ENCODE measurements at places on chromosomes 3 and 15.

- no peak for DNase-seq
Measured at GRCh38 chr3:64255741-64256340, 30.6 kb upstream of the PRICKLE2 start.

GRCh38 chr15:89812011-89812846 lies 2.4 kb downstream of the ANPEP start:
- DNase-seq = no peak

GRCh38 chr3:153744889-153745288 lies 376.3 kb upstream of the ARHGEF26 start:
- no peak for DNase-seq

DNA sequence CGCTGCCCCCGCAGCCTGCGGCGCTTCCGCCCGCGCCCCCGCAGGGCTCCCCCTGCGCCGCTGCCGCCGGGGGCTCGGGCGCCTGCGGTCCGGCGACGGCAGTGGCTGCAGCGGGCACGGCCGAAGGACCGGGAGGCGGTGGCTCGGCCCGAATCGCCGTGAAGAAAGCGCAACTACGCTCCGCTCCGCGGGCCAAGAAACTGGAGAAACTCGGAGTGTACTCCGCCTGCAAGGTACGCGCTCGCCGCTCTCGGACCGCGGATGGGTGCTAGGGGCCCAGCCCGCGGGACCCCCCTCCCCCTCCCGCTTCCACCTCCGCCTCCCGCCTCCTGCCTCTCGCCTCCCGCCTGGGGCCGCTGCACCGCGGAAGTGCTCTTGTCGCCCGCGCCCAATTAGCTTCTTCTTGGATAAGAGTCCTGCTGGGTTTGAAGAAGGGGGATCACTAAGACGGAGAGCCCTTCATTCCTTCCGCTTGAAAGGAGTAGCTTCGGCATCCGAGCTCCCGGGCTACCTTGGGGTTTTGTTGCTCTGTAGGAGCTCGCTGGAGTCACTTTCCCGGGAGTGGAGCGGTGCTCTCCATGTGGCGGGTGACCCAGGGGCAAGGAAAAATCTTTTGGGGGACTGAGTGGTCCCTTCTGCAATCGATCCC lies 426 bp downstream of the KAT2B start:
- DNase-seq = peak; percentile 81

DNA sequence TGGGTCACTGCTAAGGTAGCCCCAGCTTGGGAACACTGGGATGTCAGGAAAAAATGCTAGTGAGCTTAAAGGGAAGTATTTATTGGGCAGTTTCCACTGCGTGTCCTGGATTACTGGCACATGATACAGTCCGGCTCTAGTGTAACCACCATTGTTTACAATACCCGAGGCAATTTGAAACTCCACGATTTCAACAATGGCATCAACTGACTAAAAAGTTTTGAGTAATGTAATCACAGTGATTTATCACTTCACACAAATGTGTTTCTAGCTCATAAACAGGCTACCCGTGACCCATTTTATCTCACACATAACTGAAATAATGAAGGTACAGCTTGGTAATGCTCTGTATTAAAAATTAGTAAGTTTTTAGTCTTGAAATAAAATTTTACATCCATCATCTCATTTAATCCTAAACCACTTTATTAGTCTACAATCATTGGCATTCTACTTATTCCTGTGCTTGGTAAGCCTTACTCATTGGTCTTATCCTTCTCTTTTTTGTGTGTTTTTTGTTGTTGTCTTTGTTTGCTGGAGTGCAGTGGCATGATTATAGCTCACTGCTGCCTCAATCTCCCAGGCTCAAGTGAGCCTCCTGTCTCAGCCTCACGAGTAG lies 7.6 kb downstream of the ZMAT3 start:
- no peak for DNase-seq

DNA sequence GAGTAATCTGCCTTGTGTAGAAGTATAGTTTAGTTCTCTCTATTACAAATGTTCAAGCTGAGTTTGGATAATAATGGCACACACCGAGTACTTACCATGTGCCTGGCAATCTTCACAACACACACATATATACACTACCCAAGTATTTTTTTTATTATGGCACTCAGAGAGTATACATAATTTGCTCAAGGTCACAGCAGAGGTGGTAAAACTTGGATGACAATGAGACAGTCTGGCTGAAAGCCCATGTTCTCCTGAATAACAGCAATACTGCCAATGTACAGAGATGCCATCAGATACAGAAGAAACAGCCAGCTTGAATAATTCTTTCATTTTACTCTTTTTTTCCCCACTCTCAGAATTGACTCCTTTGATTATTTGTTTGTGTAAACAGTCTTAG lies 460.0 kb downstream of the CNTN6 start:
- DNase-seq = no peak

DNA sequence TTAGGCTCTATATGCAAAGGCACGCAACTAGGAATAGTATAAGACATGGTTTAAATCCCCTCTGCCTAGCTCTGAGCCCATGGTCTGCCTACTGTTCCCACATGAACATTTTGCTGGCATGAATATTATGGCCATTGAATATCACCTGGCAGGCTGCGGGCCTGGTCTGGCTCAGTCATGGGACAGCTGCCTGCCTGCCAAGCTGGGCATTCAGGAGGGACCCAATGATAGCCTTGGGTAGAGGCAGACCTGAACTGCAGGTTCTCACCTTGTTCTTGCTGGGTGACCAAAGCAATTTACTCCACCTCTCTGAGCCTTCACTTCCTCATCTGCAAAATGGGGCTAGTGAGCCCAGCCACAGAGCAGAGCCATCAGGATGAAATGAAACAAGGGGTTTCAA lies 11.3 kb downstream of the RBP1 start:
- DNase-seq = no peak

- no peak for DNase-seq
Measured at GRCh38 chr3:31903686-31904431, 77.2 kb downstream of the OSBPL10 start.

- DNase-seq = no peak
Measured at GRCh38 chr15:84714821-84715220, 1.1 kb downstream of the SEC11A start.

- DNase-seq = no peak
Measured at GRCh38 chr3:58151637-58152036, 59.1 kb downstream of the DNASE1L3 start.

DNA sequence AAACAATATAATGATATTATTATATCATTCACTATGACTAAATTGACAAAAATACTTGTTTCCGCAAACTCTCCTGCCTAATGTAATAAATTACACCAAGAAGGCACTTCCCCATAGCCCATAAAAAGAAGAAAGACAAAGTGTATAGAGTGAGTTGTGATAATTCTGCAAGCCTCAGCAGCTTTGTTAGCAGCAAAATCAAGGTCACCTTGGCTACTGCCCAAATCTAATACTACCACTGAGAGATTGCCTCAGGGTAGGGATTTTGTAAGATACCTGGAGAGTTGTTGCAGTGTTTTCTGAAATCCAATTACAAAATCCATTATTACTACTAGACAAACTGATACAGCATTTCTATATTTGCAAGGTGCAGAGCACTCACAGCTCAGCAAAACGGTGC lies 503.5 kb downstream of the FGF12 start:
- no peak for DNase-seq

DNA sequence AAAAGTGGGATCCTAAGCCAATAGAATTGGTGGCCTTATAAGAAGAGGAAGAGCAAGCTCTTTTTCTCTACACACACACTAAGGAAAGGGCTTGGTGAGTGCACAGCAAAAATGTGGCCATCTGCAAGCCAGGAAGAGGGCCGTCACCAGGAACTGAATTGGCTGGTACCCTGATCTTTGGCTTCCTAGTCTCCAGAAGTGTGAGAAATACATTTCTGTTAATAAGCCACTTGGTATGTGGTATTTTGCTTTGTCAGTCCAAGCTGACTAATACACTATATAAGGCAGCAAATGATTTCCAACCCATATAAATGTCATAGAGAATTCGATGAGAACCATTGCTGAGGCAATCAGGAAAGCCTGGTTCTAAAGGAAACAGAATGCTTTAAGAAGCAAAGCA lies 816.3 kb upstream of the SEMA6D start:
- no peak for DNase-seq

DNA sequence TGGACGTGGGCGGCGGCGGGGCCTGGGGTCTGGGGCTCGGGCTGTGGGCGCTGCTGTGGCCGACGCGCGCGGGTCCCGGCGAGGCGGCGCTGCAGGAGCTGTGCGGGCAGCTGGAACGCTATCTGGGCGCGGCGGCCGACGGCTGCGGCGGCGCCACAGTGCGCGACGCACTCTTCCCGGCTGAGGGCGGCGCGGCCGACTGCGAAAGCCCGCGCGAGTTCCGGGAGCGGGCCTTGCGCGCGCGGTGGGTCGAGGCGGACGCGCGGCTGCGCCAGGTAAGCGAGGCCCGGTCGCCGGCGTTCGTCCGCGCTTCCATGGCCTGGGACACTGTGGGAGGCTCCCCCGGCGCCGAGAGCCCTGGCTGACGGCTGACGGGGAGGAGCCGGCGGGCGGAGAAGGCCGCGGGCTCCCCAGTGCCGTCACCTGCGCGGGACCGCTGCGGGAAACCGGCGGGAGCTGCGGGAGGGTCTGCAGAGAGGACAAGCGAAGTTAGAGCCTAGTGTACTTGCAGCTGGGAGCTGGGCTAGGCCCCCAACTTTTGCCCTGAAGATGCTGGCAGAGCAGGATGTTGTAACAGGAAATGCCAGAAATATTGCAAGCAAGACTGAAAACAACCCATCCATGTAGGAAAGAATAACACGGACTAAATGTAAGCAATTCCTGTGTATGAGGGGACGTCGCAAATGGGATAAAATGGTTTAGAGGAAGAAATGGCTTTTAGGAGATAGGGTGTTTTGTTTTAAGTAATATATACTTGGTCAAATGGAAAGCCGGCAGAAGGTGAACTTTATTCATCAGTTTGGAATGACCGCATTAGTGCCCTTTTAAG lies 847 bp downstream of the WHAMM start:
- DNase-seq = peak; percentile 60

DNA sequence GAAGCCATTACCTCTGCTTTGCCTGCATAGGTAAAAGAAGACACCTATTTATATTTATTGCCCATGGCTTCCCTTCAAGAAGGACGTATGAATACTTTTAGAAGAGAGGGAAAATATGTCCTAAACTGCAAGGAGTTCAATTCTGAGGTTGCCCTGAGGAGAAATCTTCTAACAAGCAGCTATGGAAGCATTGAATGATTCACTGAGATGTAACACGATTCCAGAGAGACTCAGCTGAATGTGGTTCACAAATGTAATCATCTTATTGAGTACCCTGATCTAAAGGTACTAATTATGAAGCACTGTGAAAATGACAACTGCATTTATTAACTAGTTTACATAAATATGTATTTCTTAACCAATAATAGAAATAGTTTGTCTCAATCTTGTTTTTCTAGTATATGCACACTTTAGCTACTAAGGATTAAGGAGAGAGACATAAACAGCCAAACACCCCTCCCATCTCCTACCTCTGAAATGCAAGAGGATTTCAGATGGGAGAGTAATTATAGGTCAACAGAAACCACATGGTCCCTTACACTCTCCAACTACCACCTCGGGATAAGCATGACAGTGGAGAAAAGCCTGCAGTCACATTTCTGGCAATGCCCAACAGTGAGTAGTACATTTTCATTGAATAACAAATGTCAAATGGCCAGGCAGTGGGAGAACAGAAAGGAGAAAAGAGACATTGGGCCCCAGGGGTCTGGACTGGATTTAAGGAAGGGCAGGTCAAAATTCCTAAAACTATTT lies 506.2 kb upstream of the IL12A start:
- peak; percentile 18 for DNase-seq

DNA sequence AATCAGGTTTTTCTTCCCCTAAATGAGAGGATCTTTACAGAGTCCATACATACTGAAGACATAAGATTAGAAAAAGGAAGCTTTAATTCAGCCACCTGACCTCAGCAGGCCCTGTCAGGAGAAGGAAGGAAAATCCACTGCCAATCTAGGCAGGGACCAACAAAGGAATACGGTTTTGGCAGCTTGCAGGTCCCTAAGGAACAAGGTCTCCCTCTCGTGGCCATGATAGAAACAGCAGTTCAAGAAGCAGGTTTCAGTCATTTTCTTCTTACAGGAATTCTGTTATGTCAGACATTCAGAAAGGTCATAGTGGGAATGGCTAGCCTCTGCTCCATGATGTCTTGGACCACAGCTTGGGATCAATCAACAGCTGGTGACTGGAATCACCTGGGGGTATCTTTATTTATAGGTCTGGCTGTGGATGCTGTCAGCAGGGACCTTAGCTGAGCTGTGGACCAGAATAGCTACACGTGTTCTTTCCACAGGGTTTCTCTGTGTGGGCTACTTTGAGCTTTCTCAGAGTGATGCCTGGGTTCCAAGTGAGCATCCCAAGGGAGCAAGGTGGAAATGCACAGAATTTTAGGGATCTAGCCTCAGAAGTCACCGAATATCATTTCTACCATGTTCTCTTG lies 9.4 kb upstream of the CMSS1 start:
- DNase-seq = peak; percentile 86

DNA sequence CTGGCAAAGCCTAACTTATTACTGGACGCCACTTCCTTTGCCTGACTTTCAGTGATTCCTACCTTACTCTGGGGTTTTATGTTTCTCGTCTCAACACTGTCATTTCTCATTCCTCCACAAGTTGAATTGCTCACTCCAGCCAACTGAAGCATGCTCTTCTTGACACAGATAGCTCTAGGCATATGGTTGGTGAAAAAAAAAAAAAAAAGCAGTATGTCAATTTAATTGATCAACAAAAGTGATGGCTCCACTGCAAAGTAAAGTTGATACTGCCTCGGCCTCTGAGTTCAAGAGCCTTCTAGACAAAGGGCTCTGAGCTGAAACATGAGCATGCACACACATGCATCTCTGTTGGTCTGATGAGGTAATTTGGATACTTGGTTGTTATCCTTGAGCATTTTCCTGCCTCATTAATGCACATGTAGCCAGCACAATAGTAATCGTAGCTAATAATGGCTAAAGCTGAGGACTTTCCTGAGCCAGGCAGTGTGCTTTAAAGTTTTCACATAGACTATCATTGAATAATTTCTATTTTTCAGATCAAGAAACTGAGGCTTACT lies 21.4 kb upstream of the UBE2Q2 start:
- no peak for DNase-seq

DNA sequence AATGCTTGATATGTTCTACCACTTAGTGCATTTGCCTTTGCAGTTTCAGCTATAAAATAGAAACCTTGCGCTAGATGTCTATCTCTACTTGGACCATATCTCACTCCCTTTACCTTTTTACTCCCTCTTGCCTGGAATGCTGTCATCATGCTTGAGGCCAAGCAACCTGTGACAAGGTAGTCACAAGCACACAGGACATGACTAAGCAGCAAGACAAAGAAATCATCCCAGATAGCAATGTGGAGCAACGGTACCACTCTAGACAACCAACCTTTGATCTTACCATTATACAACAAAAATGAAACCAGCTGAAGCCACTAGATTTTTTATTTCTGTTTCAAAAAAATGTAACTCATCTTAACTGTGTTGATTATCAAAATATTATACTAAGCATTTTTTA lies 50.5 kb upstream of the SPSB4 start:
- no peak for DNase-seq

- DNase-seq = no peak
Measured at GRCh38 chr3:113141543-113141942, 69.8 kb upstream of the BOC start.

- no peak for DNase-seq
Measured at GRCh38 chr3:88301273-88301995, 151.7 kb downstream of the C3orf38 start.
